ENCODE measurements at places on chromosomes 2 and 18. TPM values are rescaled to one million over a fixed set of nuclear protein-coding genes. Genes with fewer than 3 reads are reported as not detected.

- H3K36me3 ChIP-seq = no peaks in the 10 kb centered on the region
- H3K4me1 ChIP-seq = no peaks in the 10 kb centered on the region
- H3K27me3 ChIP-seq = no peaks in the 10 kb centered on the region
Measured at GRCh38 chr2:402721-403120, 114.8 kb upstream of the ALKAL2 start.

GRCh38 chr2:43267381-43267780 is 41.0 kb upstream of the ZFP36L2 start:
- no peaks in the 10 kb centered on the region for H3K27me3 ChIP-seq
- no peaks in the 10 kb centered on the region for H3K36me3 ChIP-seq
- DNase-seq = no peak
- H3K27ac ChIP-seq = peak overlapping the region; percentile 39
- no peak overlapping the region for H3K4me3 ChIP-seq

DNA sequence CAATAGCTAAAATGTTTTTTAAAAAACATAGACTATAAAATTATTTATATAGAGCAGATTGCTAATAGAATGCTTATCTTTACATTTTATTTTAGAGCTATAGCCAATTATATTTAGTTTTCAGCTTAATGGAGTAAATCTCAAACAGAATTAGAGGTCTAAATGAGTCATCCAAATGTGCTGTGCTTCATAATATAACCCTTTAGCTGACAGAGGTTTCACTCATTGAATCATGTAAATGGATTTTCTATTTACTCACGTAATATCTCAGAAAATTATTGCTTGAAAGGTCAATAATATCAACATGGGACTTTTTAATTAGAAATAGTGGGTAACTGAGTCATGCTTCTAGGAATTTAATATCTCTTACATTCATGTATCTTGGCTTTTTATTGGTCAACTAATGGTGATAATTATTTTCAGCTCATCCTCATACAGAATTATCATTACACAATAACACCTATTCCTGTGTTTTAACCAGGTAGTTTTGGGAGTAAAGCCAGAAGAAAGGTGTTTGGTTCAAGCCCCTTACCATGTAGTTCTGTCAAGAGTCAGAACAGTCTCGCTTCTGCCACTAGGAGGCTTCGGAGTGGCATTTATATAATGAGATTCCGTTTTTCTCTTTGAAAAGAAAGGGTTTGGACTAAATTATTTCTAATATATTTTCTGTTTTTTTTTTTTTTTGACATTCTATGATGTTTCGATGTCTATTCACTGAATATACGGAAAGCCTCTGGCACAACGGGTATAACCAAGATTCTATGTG is 217.6 kb downstream of the CDH7 start:
- no peak for DNase-seq
- H3K27ac ChIP-seq = no peak overlapping the region
- no peaks in the 10 kb centered on the region for H3K4me1 ChIP-seq
- H3K27me3 ChIP-seq = no peaks in the 10 kb centered on the region

- H3K4me1 ChIP-seq = no peaks in the 10 kb centered on the region
- H3K4me3 ChIP-seq = no peak overlapping the region
- DNase-seq = no peak
- H3K27ac ChIP-seq = no peak overlapping the region
- H3K27me3 ChIP-seq = no peaks in the 10 kb centered on the region
- H3K36me3 ChIP-seq = no peaks in the 10 kb centered on the region
Measured at GRCh38 chr2:96342085-96342484, 6.5 kb downstream of the NCAPH start.

- H3K27ac ChIP-seq = no peak overlapping the region
- no peak overlapping the region for H3K4me3 ChIP-seq
Measured at GRCh38 chr2:136359121-136359965, 241.4 kb upstream of the CXCR4 start.

DNA sequence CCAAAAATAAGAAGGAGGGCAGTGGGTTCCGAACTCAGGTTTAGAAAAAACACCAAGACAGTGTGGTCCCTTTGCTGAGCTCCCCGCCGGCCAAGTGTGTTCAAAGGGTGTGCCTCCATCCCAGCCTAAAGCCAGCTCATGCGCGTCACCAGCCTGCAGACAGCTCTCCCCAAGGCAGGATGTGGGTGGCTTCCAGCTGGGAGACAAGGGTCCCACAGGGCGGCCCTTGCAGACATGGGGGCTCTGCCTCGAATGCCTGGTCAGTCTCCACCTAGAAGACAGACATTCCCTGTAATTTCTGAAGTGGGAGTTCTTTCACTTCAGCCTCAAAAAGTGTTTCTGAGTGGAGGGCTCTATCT is 135.8 kb upstream of the GPC1 start:
- no peak for DNase-seq
- H3K27me3 ChIP-seq = no peaks in the 10 kb centered on the region
- peaks cover 8% of the 10 kb centered on the region for H3K4me1 ChIP-seq
- H3K36me3 ChIP-seq = no peaks in the 10 kb centered on the region
- no peak overlapping the region for H3K27ac ChIP-seq

DNA sequence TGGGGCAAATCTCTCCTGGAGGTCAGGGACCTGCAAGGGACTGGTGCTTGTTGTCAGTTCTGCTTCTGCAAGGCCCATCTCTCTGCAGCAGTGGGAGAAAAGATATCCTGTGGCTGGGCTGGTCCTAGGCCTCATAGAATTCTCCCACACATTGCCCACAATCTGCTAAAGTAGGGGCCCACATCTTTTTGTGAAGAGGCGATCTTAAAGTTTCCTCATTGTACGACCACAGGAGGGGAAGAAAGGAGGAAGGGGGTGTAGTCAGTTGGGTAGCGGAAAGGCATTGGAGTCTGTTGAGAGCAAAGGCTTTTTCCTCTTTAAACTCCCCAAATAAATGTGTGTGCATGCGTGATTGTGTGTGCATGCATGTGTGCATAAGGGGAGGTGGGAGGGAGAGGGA is 145.3 kb downstream of the SLC4A3 start:
- no peak for DNase-seq
- H3K27me3 ChIP-seq = no peaks in the 10 kb centered on the region
- H3K4me3 ChIP-seq = no peak overlapping the region
- no peak overlapping the region for H3K27ac ChIP-seq
- peaks cover 5% of the 10 kb centered on the region for H3K4me1 ChIP-seq
- no peaks in the 10 kb centered on the region for H3K36me3 ChIP-seq

Gene AGXT
- total RNA-seq = not detected

Gene ATG4B
- 62.0 TPM for total RNA-seq

DNA sequence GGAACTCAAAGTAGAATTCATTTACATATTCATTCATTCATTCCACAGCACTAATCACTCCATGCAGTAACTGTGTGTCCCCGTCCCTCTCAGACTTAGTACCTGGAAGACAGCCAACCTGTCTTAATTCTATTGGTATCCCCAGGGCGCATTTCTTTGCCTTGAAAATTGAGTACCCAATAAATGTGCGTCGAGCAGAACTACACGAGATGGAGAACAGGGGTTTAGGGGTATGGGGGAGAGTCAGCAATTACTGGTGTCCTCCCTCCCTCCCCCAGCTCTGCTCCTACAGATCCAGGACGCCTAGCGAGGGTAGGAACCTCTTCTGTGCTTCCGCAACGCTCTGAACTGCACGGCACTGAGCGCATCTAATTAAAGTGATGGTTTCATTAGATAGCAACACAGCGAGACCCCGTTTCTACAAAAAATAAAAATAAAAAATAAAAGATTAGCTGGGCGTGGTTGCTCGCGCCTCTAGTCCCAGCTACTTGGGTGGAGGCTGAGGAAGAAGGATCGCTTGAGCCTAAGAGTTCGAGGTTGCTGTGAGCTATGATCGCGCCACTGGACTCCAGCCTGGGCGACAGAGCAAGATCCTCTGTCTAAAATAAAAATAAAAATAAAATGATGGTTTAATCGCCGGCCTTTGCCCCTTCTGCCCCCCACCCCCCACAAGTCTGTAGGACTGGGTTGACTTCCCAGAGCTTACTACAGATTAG is 614 bp upstream of the FKBP1B start:
- H3K4me1 ChIP-seq = peaks cover 4% of the 10 kb centered on the region
- no peak overlapping the region for H3K27ac ChIP-seq
- no peaks in the 10 kb centered on the region for H3K27me3 ChIP-seq
- DNase-seq = no peak
- H3K36me3 ChIP-seq = no peaks in the 10 kb centered on the region

- H3K36me3 ChIP-seq = no peaks in the 10 kb centered on the region
- H3K27me3 ChIP-seq = no peaks in the 10 kb centered on the region
- peaks cover 31% of the 10 kb centered on the region for H3K4me1 ChIP-seq
- H3K27ac ChIP-seq = no peak overlapping the region
- DNase-seq = no peak
Measured at GRCh38 chr2:43331422-43331821, 105.0 kb upstream of the ZFP36L2 start.

DNA sequence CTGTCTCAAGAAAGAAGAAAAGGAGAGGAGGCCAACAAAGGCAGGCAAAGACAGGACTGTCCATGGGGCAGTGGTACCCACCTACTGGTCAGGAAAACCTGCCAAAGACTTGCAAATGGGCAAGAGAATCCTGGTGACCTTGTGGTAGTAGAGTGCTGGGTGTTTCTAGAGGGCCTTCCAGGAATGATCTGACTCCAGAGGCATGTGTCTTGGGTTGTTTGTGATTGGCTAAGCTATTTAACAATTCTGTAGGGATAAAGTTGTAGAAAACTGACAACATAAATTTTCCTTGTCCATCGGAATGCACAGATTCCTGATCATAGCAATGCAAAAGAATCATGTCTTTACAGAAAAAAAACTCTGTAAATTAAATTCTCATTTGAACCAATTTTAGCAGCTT is 68.5 kb upstream of the ZNF532 start:
- no peak overlapping the region for H3K4me3 ChIP-seq
- H3K4me1 ChIP-seq = no peaks in the 10 kb centered on the region
- H3K36me3 ChIP-seq = no peaks in the 10 kb centered on the region
- DNase-seq = no peak

GRCh38 chr2:6074089-6074643 is 382.0 kb downstream of the SOX11 start:
- no peaks in the 10 kb centered on the region for H3K36me3 ChIP-seq
- H3K4me1 ChIP-seq = peaks cover 6% of the 10 kb centered on the region
- no peak for DNase-seq
- H3K27me3 ChIP-seq = no peaks in the 10 kb centered on the region
- no peak overlapping the region for H3K27ac ChIP-seq
- no peak overlapping the region for H3K4me3 ChIP-seq

GRCh38 chr2:102387763-102388546 is 32.4 kb downstream of the IL18R1 start:
- DNase-seq = no peak
- H3K27ac ChIP-seq = no peak overlapping the region

DNA sequence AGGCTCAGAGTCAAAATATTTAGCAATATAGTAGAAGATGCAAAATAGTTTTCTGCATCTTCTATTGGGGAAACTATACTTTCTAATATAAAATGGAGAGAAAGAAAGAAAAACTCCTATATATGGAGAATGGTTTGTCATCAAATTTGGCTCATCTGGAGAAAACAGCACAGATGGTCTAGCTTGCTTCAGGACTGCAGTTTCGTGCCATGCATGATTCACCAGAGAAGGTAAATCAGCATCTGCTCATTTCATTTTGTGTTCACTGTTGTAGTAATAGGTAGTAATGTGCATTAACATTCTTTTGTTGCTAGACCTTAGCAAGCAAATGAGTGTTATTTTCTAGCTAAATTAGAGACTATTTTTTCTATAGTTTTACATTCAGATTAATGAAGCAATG is 179.0 kb downstream of the ASXL3 start:
- no peak for DNase-seq
- H3K27ac ChIP-seq = no peak overlapping the region
- H3K4me3 ChIP-seq = no peak overlapping the region
- peaks cover 2% of the 10 kb centered on the region for H3K4me1 ChIP-seq
- H3K36me3 ChIP-seq = no peaks in the 10 kb centered on the region

GRCh38 chr2:111903516-111903915 is 5.1 kb downstream of the MERTK start:
- no peaks in the 10 kb centered on the region for H3K36me3 ChIP-seq
- H3K27ac ChIP-seq = no peak overlapping the region
- peaks cover 11% of the 10 kb centered on the region for H3K4me1 ChIP-seq
- DNase-seq = no peak
- H3K27me3 ChIP-seq = no peaks in the 10 kb centered on the region
- no peak overlapping the region for H3K4me3 ChIP-seq

Gene MC5R
- total RNA-seq = not detected

- peaks cover 3% of the 10 kb centered on the region for H3K4me1 ChIP-seq
- DNase-seq = no peak
- H3K36me3 ChIP-seq = no peaks in the 10 kb centered on the region
- peak overlapping the region; percentile 52 for H3K27ac ChIP-seq
- peak overlapping the region; percentile 44 for H3K4me3 ChIP-seq
Measured at GRCh38 chr2:38074764-38075506, 1.0 kb downstream of the CYP1B1 start.

- no peaks in the 10 kb centered on the region for H3K36me3 ChIP-seq
- no peak overlapping the region for H3K27ac ChIP-seq
Measured at GRCh38 chr18:13369756-13370510, 151.4 kb downstream of the LDLRAD4 start.

GRCh38 chr2:221758076-221758475 is 186.0 kb upstream of the EPHA4 start:
- H3K36me3 ChIP-seq = no peaks in the 10 kb centered on the region
- no peak for DNase-seq
- H3K4me3 ChIP-seq = no peak overlapping the region
- no peak overlapping the region for H3K27ac ChIP-seq

DNA sequence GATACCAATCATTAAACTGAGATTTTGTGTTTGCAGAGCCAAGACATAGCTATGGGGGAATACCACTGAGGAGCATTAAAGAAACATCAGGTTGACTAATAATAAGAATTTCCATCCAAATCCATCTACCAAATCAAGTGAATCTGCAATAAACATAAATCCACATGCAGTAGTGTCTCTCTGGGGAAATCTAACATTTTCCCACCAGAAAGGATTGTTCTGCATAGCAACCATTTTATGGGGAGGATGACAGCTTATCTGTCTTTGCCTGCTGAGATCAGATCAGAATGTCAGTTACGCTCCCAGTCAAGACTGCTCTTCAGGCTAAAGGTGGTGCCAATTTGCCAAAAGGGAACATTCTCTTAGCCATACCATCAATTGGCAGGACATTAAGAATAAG is 1098.9 kb upstream of the CHAC2 start:
- H3K4me3 ChIP-seq = no peak overlapping the region
- no peaks in the 10 kb centered on the region for H3K27me3 ChIP-seq
- no peak for DNase-seq
- no peak overlapping the region for H3K27ac ChIP-seq

Gene SCYGR4
- not detected for total RNA-seq

Gene LYG2
- total RNA-seq = not detected

GRCh38 chr2:73842739-73843019 is 13.9 kb downstream of the STAMBP start:
- H3K36me3 ChIP-seq = no peaks in the 10 kb centered on the region
- no peak overlapping the region for H3K27ac ChIP-seq

GRCh38 chr18:62979900-62980299 is 264.6 kb downstream of the PHLPP1 start:
- H3K4me3 ChIP-seq = no peak overlapping the region
- no peaks in the 10 kb centered on the region for H3K36me3 ChIP-seq
- H3K27ac ChIP-seq = no peak overlapping the region
- H3K27me3 ChIP-seq = no peaks in the 10 kb centered on the region
- DNase-seq = no peak
- H3K4me1 ChIP-seq = no peaks in the 10 kb centered on the region

GRCh38 chr18:24736662-24737330 is 276.4 kb downstream of the HRH4 start:
- H3K27ac ChIP-seq = no peak overlapping the region
- no peaks in the 10 kb centered on the region for H3K27me3 ChIP-seq
- no peak for DNase-seq

- no peaks in the 10 kb centered on the region for H3K4me1 ChIP-seq
- no peak overlapping the region for H3K27ac ChIP-seq
- no peak for DNase-seq
- no peaks in the 10 kb centered on the region for H3K27me3 ChIP-seq
- H3K36me3 ChIP-seq = no peaks in the 10 kb centered on the region
Measured at GRCh38 chr2:82283075-82283474, 1978.5 kb upstream of the LRRTM1 start.

All from ovary (tissue), 10 donors.